ENCODE measurements at places on chromosomes 4 and X.

GRCh38 chr4:71568131-71568530, 215.7 kb downstream of the GC start:
- no peak for DNase-seq

DNA sequence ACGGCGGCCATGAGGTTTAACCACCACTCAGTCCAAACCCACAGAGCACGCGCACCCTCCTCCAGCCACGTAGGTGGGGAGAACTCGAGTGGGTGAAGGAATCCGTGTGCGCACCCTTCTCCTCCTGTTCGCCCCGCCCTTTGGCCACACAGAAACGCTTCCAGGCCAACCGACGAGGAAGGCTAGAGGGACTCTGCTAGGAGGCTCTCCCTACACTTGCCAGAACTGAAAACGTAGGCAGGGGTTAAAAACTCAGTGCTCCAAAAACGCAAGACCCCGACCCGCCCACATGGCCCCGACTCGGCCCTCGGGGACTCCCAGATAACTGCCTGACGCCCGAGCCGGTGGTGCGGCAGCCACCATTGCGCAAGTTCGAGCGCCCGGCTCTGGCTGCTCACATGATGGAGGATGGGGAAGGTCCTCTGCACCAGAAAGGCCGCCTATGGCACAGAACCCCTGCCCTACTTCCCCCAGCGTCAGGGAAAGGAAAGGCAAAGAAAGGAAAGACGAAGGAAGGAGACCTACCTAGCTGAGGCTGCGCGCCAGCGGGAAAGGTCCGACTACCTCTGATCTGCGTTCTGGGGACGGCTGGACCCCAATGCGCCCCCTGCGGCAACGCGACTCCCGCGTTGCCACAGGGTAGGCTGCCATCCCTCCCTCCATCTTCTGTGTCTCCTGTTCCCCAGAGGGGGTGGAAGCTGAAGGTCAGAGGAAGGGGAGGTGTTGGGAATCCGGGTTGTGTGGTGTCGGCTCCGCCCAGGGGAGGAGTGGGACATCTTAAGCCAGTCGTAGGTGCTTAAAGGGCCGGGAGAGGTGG, 201.9 kb upstream of the AGTR2 start:
- no peak for DNase-seq

GRCh38 chr4:139962130-139962684, 191.8 kb downstream of the MAML3 start:
- no peak for DNase-seq

DNA sequence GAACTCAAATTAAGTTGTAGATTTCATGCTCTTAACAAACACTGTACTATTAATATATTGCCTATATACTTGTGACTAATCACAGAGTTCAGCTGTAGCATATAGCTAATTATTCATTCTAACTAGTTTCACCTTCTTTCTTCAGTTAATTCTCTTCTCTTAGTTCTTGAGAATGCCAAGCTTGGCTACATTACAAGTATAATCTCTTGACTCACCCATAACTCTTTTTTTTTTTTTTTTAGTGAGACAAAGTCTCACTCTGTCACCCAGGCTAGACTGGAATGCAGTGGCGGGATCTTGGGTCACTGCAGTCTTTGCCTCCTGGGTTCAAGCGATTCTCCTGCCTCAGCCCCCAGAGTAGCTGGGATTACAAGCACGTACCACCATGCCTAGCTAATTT, 5.4 kb downstream of the KLHL5 start:
- DNase-seq: no peak

DNA sequence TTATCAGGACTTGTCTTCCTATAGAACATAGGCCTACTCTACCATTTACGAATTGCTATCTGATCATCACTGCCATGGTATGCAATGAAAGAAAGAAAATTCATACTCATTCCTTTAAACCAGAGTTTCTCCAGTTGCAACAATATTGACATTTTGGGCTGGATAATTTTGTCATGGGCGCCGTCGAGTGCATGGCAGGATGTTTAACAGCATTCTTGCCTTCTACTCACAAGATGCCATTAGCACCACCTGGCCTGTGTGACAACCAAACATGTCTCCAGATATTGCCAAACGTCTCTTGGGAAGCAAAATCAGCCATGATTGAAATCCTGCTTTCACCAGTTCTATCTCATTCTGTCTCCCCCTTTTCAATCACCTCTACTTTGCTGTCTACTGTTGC, 63.6 kb upstream of the ARHGAP24 start:
- DNase-seq: no peak

- no peak for DNase-seq
These were observed 336.4 kb upstream of the SLIT2 start for GRCh38 chr4:19915276-19915675.

DNA sequence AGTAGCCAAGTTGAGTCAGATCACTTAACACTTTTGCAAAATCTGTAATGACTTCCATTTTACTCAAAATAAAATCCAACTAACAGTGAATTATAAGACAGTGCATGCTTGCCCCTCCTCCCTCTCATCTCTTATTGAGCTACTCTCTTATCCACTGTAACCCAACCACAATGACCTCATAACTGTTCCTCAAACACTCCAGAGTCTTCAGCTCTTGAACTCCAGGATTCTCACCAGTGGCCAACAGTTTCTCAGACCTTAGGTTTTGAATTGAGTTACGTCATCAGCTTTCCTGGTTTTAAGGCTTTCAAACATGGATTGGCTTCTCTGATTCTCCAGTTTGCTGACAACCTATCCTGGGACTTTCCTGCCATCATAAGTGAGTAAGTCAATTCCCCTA, 938.3 kb downstream of the RAB28 start:
- no peak for DNase-seq

DNA sequence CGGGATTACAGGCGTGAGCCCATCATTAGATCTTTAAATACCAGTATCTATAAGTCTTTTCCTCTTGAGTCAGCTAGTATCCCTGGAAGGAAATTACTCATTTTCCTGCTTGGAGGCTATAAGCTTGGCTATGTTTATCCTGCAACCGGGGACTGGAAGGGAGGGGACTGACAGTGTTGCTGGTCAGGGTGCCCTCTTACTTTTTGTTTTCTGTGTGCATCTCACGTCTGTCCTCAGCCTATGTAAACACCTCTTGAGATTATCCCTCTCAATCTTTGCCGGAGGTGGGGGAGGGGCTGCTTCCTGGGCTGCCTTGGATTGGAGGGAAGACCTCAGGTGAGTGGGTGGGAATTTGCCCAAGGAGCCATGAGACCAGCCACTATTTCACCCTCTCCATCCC, 37.0 kb downstream of the HTT start:
- DNase-seq: no peak

DNA sequence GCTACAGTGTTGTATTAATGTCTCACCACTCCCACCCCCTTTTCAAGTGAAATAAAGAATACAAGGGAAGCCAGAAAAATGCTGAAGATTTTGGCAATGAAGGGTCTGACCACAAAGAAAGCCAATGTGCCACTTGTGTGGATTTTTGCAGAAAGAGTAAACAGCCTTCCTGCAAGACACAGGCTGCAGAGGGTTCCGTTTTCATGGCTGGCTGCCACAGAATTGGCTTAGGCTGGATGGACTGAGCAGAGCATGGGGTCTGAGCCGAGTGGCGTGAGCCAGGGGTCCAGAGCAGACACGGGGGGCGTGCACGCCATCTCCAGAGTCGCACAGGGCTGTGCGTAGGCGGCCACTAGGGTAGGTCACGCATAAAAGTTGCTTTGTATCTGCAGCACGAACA, 69.2 kb downstream of the MTNR1A start:
- DNase-seq: no peak

DNA sequence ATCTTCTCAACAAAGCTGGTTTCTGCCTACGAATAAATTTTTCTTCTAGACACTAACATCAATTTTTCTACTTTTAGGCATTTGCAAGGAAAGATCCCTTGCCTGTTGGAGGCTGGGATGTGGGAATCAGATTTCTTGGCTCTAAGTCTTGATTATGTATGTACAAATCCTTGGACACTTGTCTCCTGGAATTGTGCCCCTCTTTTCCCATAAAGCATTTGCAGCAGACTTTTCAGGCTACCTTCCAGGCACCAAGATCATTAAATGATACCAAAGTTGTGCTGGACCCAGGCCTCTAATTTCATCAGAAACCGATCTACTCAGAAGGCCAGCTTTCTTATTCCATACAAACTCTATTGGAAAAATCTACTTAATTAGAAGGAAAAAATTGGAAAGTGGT, 339.5 kb upstream of the DIPK2B start:
- no peak for DNase-seq

DNA sequence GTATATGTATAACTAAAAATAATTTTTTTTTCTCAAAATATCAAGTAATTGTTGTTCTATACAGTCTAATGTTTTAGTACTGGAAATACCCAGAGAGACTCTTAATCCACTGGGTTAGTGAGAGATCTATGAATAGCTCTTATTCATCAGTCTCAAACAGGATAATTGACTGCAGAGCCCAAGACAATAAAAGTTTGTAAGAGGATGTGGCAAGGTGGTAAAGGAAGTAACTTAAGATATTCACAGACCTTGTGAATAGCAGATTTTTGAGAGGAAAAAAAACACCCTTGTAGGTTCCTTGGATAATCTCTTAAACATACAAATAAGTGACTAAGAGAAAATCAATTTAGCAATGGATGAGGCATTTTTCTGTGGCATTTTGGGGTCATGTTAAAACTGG, 210.9 kb upstream of the FAM241A start:
- DNase-seq: no peak

- DNase-seq: no peak
These were observed 429.7 kb downstream of the MAPK10 start for GRCh38 chr4:85929961-85930665.

DNA sequence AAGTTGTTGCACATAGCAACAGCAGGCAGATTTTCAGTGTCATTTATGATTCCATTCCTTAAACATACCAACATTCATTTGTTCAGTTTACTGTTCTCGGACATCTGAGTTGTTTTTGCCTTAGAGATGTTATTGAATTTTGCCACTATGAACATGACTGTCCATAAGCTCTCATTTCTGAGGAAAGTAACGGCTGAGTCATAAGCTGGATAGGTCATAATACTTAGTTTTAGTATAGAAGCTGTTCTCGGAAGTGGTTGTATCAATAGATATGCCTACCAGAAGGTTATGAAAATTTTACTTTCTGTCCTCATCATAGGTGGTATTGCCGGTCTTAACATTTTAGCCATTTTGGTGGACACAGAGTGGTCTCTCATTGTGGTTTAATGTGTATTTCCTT, 157.1 kb upstream of the CLNK start:
- no peak for DNase-seq

GRCh38 chr4:106854569-106855351, 181.4 kb downstream of the DKK2 start:
- DNase-seq: no peak

DNA sequence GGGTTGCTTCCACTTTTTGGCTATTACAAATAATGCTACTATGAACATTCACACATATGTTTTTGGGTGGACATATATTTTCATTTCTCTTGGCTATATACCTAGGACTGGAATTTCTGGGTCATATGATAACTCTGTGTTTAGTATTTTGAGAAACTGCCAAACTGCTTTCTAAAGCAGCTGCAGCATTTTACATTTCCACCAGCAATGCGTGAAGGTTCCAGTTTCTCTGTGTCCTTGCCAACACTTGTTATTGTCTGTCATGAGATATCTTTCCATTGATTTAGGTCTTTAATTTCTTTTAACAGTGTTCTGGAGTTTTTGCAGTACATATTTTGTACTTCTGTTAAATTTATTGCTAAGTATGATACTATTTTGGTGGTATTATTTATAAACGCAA, 48.3 kb downstream of the CLCN5 start:
- no peak for DNase-seq

- DNase-seq: no peak
These were observed 45.4 kb downstream of the CXorf58 start for GRCh38 chrX:23952984-23953907.

GRCh38 chr4:53963781-53964180, 100.6 kb downstream of the CHIC2 start:
- DNase-seq: no peak
